Fibroblast of skin of back (primary cell): ENCODE measurements at places on chromosomes 3 and 15.
A peak's percentile ranks its signal among the peaks of the same experiment; 100 is the strongest.

GRCh38 chr15:59166601-59167265, 39.9 kb upstream of the LDHAL6B start:
- DNase-seq = no peak

DNA sequence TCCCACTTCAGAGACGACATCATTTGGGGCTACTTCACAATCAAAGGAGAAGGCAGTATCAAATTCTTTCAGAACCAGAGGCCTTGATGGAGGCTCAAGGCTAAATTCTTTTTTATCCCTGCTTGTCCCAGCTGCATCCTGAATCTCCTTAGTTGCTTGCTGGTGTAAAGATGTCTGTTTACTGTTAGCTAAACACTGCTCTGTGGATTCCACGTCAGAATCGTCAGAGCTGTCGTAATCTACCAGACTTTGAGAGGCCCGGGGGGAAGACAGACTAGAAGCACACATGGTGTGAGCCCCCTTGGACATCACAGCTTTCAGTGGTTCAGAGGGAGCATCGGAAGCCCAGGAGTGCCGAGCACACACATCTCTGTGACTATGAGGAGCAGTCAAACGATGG, 32.6 kb downstream of the LINS1 start:
- DNase-seq = no peak

DNA sequence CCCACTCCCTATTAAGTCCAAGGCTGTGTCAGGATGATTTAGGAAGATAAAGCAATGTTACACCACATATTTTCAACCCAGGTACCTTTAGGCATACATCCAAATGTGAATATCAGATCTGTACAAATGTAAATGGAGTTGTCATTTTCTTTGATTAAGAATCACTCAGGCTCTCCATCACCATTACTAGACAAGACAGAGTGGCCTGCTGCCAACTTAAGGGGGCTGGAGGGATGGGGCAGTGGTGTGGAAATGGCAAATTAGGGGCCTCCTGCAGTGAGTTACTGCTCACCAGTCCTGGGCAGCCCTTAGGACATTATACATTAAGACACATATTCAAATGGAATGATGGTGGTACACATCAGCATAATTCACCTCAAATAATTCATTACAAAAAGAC, 211.0 kb downstream of the TNIK start:
- no peak for DNase-seq

GRCh38 chr15:41603941-41604911, 45.2 kb downstream of the TYRO3 start:
- DNase-seq = peak; percentile 73

DNA sequence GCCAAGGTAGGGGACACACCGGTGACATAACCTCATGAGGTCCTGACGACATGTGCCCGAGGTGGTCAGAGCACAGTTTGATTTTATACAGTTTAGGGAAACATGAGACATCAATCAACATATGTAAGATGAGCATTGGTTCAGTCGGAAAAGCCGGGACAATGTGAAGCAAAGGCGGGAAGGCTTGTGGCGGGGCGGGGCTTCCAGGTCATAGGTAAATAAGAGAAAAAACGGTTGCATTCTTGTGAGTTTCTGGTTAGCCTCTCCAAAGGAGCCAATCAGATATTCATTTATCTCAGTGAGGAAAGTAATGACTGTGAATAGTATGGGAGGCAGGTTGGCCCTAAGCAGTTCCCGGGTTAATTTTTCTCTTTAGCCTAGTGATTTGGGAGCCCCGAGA, 271.7 kb upstream of the ATP10A start:
- no peak for DNase-seq
